ENCODE measurements at places on chromosomes 13 and 19.

GRCh38 chr13:43787997-43788396, 1.2 kb upstream of the ENOX1 start:
- no peak for DNase-seq

GRCh38 chr13:20654156-20654555, 49.3 kb upstream of the IL17D start:
- DNase-seq = no peak

- no peak for DNase-seq
Observed at GRCh38 chr13:112905990-112906641, 62.9 kb upstream of the MCF2L start.

- peak; percentile 24 for DNase-seq
Observed at GRCh38 chr13:28658539-28658795, 463 bp upstream of the POMP start.

DNA sequence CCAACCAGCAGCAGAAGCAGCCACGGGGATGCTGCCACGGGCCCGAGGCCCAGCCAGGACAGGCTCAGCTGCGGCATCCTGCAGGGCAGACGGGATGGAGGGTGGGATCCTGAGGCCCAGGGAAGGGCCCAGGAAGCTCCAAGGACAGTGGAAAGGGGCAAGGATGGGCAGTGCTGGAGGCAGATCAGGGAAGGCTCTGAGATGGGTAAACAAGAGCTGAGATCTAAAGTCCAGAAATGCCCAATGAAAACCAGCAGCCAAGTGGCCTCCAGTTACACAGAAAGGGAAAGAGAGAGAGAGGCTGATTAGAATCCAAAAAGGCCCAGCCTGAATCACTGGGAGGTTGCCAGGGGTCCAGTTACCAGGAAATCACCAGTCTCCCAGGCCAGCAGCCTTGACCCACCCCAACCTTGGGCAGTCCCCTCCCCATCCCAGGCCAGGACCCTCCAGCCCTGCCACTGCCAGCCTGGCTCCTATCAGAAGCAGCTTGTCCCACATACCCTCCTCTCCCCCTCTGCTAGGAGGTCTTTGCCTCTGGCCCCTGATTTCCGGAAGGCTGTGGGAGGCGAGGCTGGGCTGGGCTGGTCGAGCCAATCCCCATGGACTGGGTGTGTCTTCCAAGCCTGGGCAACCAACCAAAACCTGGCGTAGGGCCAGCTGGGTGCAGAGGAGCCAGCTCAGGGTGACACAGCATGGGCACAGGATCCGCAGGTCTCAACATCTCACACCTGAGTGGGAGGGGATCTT, at the start of gene CYP4F11:
Gene CYP4F11, minus strand, starts transcription at position 198 of the 747 bp plus-strand sequence. Its CDS starts 121 bp downstream, at position 77.
- no peak for DNase-seq

- DNase-seq = peak; percentile 90
Observed at GRCh38 chr19:35352448-35353304, 5.0 kb downstream of the FFAR1 start.

GRCh38 chr13:85068231-85068630, 731.0 kb downstream of the SLITRK6 start:
- DNase-seq = no peak

Measured in AG20443 (cell line).